ENCODE measurements at places on chromosomes 11 and 22.

DNA sequence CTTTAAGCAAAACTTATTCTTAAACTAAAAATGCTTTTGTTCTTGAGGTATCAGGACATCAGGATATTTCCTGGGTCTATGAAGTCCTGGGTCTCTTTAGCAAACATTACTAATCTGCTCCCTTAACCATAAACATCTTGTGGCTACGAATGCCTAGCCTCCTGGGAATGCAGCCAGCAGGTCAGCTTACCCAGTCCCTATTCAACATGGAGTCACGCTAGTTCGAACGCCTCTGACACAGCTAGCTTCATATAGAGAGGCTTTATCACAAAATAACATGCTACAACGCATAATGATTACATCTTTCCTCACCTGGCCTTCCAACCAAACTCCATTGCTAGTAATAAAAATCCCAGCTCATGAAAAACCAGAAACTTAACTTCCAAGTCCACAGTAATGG lies 17.5 kb upstream of the FIBIN start:
- no peak for DNase-seq

DNA sequence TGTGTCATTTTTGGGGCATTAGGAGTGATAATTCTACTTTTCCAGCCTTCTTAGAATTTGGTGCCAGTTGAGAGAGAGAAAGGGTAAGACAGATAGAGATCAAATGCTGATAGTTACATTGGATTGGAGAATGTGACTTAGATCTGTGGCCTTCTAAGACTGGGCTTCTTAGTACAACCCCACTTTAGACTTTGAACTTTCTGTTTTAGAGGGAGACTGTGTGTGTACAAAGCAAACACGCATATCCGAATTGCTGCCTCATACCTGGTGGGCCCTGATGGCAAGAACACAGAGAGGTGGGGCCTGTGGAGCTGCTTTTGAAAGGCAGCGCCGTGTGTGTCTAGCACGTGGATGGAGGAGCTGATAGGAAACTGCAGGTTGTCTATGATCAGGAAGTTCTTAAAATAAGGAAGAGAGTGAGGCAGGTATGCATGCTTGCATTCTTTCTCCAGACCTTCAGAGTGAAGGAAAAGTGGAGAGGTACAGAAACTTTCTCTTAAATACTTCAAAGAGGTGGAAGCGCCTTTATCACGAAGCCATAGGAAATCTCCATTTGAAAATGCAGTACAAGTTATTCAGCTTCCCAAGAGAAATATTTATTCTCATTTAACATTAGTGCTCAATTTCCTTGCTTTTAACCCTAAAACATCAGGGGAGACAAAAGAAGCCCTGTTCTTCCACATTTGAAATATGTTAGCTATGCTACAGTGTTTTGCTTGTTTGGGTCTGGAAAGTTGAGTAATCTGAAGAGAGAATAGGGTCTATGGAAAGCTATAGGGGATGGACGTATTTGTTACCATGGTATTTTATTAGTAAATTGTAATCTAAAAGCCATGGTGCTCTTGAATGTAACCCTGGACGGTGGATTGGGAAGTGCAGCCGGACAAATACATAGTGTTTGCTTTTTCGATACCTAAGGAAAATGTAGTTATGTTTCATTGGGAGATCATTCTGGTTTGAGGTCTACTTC lies 13.7 kb downstream of the PDHX start:
- no peak for DNase-seq

DNA sequence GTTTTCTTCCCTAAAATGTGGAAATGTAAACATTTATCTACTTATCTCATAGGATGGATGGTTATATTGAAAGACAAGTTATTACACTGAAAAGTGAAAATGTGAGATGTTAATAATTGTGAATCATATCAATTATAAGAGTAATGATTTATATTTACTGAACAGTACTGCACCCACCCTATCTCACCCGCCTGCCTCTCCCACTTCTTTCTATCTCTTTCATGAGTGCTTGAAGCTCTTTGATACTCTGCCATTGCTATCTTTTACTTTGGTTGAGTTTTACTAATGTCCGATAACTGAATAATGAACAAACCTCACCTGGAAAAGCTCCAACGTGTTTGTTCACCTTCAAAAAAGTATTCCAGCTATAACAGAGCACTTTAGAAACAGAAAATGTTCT lies 263.0 kb upstream of the UBASH3B start:
- DNase-seq, result no peak

DNA sequence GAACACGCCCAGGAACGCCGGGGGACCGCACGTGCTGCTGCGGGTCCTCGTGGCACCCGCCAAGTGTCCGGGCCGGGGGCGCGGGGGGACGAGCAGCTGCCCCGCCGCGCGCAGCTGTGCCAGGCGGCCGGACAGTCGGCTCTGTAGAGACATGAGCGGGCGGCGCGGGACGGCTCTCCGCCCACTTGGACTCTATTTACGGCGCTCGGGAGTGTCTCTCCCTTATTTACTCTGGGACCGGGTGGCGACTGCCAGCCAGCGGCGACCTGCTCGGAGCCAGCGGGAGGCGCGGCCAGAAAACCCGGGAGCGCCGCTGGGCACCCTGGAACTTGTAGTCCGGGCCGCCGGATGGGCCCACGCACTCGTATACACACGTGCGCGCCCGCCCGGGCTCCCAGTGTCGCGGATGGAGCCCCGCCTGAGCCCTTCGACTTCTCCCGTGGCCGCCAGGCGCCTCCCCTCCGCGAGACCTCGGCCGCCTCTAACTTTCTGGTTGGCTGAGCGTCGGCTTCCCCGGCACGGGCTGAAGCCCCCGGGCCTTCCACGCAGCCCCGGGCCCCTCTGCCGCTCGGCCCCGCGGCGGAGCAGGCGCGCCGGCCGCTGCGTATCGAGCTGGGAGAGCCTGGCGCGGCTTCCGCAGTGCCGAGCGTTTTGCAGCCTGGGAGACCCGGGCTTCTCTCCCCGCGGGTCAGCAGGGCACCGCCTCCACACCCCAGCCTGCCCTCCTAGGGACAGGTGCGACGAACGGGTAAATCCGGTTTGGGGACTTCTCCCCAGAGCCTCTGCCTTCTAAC lies at the start of gene MACROD1:
Gene MACROD1, minus strand, starts transcription at position 272 of the 794 bp plus-strand sequence. Its CDS starts 119 bp downstream, at position 153.
- no peak for DNase-seq

- no peak for DNase-seq
These were observed 1442.7 kb downstream of the TBC1D22A start for GRCh38 chr22:48205161-48205560.

DNA sequence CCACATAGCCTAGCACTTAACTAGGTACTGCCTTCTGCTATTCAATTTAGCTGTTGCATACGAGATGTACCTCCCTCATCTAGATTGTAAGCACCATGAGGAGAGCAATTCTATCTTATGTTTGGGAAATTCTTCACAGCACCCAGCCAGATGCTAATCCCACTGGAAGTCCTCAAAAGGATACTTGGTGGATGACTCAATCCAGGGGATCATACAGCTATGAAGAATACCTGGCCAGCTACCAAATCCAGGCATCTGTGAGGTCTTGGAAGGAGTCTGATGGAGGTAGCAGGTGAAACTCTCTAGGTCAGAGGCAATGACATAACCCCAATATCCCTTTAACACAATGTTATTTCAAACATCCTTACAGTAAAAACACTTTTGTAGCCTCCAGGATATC lies 167.8 kb upstream of the NCAM1 start:
- DNase-seq, result no peak

DNA sequence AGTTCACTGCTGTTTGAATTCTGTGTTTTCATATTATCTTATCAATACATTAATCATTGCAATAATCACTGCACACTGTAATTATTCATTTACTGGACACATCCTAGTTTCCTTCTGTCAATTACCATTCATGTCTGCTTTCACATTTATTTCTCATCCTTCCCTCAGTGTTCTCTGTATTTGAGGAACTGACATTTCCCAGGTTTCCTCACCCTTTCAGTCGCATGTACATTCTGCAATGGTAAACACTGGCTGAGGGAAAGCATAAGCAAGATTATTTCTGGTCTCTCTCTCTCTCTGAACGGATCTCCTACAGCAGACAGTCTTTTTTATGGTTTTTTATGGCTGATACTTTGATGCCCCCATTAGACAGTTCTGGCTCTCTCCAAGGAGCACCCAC lies 4.2 kb upstream of the HBD start:
- no peak for DNase-seq

GRCh38 chr11:68839054-68839865 lies 2.5 kb downstream of the CPT1A start:
- peak; percentile 76 for DNase-seq

DNA sequence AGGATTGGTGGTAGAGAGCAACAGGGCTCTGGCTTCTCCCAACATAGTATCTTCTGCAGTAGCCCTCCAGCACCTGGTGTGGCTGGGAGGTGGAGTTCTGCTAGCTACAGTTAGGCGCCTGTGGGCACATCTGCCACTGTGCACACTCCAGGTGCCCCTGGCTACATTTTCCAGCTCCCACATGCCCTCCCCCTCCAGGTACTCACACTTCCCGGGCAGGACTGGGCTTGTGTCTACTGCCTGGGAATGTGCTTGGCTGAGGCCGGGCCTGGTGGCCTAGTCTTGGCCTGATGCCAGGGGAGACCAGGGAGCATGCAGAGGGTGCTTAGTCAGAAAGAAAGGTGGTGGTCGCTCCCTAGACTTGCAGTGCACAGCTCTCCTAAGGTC lies 15.8 kb downstream of the PHLDB1 start:
- no peak for DNase-seq

GRCh38 chr11:66546368-66546965 lies at the start of gene ACTN3:
Gene ACTN3 (plus strand): TSS chr11:66546903. CDS start chr11:66546938, 35 bp downstream.
- DNase-seq, result no peak

DNA sequence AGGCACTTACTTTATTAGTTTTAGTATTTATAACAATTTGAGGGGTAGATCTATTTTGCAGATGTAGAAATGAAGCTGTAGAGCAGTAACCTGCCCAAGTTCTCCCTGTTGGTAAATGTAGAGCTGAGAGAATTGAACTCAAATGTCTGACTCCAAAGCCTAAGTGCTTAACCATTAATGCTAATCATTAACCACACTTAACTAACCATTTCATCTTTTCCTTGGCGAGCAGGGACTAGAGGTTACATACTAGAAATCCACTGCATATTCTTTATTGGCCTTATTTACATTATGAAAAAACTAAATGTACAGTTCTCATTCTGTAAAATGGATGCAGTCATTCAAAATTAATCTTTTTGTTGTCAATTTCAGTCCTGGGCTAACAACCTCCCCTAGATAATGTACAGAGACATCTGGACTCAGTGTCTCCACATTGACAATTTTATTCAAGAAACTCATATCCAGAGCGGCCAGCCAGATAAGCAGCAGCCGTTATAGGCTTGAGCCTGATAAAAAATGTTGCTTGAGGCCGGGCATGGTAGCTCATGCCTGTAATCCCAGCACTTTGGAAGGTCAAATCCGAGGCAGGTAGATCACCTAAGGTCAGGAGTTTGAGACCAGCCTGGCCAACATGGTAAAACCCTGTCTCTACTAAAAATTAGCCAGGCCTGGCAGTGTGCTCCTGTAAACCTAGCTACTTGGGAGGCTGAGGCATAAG lies 76.7 kb upstream of the PICALM start:
- DNase-seq, result no peak

DNA sequence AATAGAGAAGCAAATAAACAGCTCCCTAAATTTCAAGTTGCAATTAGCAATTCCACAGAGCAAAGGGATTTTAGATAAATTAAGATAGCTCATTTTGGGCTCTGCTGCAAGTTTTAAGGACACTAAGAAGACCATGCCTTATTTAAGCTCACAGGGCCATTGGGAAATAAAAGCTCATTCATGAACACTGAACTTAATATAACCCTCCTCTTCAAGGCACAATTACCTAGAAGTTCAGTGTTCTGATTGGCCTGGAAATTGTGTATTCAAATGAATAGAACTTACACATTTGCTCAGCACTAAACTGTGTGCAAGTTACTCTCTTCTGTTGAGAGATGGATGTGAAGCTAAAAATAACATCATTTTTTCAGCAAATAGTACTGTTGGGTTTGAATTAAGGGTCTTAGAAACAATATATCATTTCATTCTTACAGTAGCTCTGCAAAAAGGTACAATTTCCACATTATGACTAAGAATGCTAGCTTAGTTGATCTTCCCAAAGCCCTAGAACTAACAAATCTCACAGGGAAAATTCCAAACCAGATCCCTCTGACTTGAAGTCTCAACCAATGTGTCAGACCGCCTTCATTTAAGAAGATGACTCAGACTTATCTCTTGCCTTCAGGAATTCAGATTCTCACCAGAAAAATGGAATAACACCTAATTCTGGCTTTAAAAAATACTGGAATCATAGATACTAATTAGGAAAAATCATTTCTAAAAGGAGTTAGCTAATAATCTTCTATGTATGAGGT lies 87.4 kb upstream of the LRRC55 start:
- DNase-seq, result no peak

GRCh38 chr11:69141742-69142141 lies 14.0 kb upstream of the SMIM38 start:
- no peak for DNase-seq

GRCh38 chr22:38316364-38317121 lies 690 bp downstream of the CSNK1E start:
- no peak for DNase-seq

- no peak for DNase-seq
These were observed 964.8 kb downstream of the JRKL start for GRCh38 chr11:97354576-97354975.

DNA sequence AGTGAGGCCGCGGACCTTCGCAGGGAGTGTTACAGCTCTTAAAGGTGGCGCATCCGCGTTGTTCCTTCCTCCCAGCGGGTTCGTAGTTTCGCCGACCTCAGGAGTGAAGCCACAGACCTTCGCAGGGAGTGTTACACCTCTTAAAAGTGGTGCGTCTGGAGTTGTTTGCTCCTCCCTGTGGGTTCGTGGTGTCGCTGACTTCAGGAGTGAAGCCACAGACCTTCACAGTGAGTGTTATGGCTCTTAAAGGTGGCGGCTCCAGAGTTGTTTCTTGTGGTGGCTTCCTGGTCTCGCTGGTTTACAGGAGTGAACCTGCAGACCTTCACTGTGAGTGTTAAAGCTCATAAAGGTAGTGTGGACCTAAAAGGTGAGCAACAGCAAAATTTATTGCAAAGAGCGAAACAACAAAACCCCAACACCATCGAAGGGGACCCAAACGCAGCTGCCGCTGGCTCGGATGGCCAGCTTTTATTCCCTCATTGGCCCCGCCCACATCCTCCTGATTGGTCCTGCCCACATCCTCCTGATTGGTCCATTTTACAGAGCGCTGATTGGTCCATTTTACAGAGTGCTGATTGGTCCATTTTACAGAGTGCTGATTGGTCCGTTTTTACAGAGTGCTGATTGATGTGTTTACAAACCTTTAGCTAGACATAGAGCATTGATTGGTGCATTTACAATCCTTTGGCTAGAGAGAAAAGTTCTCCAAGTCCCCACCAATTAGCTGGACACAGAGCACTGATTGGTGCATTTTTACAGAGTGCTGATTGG lies 1.2 kb upstream of the TMEM45B start:
- no peak for DNase-seq

GRCh38 chr11:133841279-133842043 lies 3.9 kb downstream of the SPATA19 start:
- DNase-seq, result no peak

- DNase-seq, result no peak
These were observed 13.1 kb upstream of the SLC16A8 start for GRCh38 chr22:38097058-38097457.

- DNase-seq, result no peak
These were observed 131.1 kb downstream of the MED15 start for GRCh38 chr22:20638507-20638870.

GRCh38 chr11:30196400-30197206 lies 34.2 kb upstream of the FSHB start:
- DNase-seq, result no peak
